ENCODE measurements at places on chromosomes 6 and 20.

DNA sequence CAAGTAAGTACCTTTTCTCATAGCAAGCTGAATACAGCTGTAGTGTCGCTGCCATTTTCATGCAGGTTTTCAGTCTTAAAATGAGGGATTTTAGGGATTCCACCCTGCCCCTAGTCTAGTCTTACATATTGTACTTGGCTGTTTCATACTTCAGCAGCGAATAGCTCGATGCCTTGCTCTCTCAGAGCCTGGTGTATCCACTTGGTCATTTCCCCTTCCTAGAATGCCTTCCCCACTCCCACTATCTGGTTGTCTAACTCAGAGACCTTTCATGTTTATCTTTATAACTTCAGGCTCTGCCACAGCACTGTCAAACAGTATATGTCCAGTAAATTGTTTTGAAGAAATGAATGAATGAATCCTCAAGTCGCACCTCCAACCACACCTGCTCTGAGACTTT lies 21.1 kb upstream of the IPCEF1 start:
- DNase-seq: no peak

GRCh38 chr20:40156600-40157317 lies 532.3 kb downstream of the MAFB start:
- no peak for DNase-seq

- no peak for DNase-seq
Measured at GRCh38 chr6:44250718-44251123, 3.8 kb downstream of the HSP90AB1 start.

DNA sequence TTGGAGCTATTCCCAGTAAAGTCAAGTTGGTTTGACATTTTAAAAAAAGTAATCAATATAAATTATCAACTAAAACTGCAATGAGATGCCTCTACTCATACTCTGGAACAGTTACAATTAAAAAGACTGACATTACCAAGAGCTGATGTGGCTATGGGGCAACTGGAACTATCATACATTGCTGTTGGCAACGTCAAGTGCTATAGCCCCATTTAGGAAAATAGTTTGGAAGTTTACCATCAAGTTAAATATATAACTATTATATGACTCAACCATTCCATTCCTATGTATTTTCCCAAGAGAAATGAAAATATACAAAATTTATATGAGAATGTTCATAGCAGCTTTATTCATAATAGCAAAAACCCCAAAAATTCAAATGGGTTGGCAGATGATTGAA lies 111.4 kb upstream of the HDGFL1 start:
- DNase-seq: no peak

- no peak for DNase-seq
Measured at GRCh38 chr6:4309540-4309939, 174.2 kb upstream of the ECI2 start.

- DNase-seq: peak; percentile 14
Measured at GRCh38 chr6:7617801-7618764, 28.1 kb downstream of the SNRNP48 start.

- DNase-seq: no peak
Measured at GRCh38 chr6:109484122-109484521, 1.1 kb upstream of the ZBTB24 start.

- DNase-seq: peak; percentile 52
Measured at GRCh38 chr6:75526502-75527127, 33.0 kb upstream of the FILIP1 start.

DNA sequence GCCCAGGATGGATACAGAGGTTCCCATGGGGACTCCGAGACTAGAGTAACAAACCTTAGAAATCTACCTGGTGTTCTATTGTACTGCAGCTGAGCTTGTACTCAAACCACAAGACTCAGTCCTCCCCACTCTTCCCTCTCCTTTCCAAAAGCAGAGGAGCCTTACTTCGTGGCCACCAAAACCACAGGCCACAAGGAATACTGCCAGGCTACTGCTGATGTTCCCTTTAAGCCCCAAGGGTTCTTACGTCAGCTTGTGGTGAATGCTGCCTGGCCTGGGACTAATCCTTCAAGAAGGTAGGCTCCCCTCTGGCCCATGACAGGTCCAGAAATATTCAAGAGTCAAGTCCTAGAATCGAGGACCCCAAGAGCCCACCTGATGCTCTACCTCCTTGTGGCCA lies 10.5 kb upstream of the DEFB128 start:
- no peak for DNase-seq

DNA sequence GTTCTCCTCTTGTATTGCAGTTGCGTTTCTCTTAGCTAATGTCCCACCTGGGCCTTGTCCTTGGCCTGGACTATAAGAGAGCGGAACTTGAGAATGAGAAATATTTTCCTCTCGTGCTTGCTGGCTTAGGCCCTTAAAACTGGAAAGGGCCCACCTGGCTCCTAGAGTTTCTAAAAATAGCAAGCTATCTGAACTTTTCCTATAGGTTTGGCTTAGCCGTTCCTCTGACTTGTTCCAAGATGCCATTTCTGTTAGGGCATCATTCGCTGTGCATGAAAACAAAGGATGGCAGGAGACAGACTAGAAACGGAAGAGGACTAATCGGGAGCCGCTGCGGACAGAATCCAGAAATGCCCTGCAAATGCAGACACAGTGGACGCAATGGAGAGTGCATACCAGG lies 4.5 kb downstream of the RIPOR3 start:
- DNase-seq: no peak

GRCh38 chr6:113654396-113654795 lies 202.7 kb upstream of the MARCKS start:
- peak; percentile 87 for DNase-seq

DNA sequence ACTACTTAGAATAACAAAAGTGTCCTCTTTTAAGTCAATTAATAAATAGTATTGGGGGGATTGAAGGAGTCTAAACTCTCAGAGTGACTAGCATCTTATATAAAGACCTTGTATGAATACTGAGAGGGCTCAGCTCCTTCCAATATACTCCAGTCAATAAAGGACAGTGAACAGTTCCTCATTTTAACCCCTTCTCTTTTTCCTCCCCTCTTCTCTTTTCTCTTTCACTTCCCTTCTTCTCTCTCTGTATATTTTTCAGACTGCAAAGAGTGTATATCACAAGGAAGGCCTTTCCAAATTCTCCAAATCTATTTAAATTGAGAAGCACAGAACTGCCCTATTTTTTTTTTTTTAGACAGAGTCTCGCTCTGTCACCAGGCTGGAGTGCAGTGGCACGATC lies 99.5 kb downstream of the CD164 start:
- no peak for DNase-seq

DNA sequence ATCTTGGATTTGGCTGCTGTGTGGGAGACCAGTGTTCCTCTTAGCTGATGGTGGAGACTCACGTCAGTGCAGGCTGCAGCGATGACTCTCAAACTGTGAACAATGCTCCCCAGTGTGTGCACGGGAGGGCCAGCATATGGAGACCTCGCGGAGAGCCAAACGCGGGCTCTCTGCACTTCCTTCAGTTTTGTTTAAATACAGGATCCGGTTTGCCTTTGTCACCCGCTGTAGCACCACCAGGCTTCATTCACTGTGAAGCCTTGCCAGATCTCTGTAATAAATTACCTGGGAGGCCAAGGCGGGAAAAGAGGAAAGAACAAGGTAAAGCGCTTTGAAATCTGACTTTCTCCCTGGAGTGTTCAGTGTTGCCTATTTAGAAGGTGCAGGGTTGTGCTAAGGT lies 30.7 kb upstream of the TMEM14A start:
- no peak for DNase-seq

- DNase-seq: no peak
Measured at GRCh38 chr6:151679081-151679480, 128.4 kb upstream of the ESR1 start.

- no peak for DNase-seq
Measured at GRCh38 chr6:134701301-134701700, 248.6 kb downstream of the ALDH8A1 start.

DNA sequence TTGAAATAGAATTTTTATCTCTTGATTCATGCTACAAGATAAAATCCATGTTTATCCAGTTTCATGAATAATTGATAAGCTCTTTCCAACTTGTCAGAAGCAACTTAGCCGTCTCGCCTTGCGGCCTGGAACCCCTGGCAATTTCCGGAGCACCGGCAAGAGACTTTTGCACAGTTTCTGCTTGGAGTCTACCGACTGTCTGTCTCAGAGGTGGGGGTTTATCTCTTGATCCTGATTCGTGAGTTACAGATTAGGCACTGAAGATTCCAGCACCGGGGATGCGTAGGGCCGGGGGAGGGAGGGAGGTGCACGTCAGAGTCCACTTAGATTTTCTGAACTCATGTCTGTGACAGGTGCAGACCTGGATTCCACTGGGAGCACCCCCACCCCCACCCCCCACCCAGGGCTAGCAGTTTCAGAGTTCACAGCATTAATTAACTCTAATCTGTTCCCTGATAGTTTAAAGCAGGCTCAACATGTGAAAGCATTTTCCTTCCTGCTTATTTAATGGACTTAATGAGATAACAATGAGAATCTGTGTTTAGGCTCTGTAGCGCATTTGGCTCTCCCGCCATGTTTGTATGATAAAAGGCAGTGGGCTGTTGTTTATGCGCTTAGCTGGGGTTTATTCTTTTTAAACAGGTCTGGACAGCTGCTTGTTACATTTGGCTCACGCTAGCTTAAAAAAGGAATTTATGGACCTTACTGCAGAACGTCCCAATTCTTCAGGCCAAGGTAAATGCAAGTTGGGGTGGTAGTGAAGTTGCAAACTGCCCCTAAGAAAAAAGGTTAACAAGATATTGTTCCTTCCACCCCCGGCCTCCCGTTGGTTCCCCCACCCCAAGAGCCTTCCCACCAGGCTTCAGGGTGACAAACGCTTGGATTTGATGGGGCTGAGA lies 8.1 kb upstream of the APCDD1L start:
- no peak for DNase-seq

GRCh38 chr6:69933239-69933638 lies 66.9 kb downstream of the COL19A1 start:
- DNase-seq: no peak

DNA sequence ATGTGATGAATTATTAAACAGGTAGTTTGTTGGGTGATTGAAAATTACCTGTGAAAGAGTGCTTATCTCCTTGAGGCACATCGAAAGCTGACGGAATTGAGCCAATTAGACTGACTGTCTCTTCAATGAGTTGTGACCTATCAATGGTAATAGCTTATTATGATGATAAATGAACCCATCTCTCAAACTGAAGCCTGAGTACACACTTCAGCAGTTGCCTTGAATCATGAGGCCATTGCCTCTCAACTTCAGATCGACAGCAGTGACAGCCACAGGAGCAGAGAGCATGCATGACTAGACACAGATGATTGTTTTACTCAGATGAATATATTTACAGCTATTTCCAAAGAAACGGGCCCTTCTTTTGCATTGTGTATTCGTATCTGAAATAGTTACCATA lies 323.9 kb downstream of the LAMA2 start:
- DNase-seq: no peak

DNA sequence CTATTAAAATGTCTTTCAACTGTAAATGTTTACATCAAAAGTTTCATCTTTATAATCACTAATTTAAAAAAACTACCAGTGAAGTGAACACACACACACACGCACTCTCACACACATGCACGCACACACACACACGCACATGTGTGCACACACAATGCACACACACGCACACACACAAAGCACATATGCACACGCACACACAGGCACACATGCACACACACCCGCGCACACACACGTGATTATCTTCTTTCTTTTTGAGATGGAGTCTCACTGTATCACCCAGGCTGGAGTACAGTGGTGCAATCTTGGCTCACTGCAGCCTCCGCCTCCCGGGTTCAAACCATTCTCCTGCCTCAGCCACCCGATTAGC lies 80.0 kb upstream of the FRMD1 start:
- DNase-seq: no peak

DNA sequence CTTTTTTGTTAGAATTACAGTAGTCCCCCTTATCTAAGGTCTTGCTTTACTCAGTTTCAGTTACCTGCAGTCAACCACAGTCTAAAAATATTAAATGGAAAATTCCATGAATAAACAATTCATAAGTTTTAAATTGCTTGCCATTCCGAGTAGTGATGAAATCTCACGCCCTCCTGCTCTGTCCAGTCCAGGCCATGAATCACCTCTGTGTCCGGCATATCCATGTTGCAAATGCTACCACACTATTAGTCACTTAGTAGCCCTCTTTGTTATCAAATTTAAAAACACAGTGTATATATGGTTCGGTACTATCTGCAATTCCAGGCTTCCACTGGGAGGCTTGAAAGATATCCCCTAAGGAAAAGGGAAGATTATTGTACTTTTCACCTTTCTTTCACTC lies 164.6 kb upstream of the FAM83B start:
- no peak for DNase-seq

DNA sequence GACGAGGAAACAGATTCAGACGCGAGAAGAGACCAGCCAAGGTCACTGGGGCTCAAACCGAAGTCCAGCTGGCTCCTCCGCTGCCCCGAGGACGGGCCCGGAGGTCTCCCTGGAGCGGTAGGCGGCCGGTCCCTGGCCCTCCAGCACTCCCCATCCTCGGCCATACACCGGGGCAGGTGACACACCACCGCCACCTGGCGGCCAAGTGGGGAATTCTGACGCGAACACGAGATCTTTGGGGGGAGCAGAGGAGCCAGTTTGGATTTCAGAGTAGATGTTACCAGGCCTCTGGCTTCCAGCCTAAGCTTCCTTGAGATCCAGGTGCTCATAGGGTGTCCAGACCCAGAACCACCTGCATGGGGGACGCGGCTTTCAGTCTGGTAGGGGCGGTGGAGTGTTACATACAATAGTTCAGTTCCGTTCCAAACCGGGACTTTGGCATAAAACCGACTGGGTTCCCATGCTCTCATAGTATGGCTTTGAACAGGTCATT lies 16.1 kb downstream of the BPIFB1 start:
- peak; percentile 90 for DNase-seq

DNA sequence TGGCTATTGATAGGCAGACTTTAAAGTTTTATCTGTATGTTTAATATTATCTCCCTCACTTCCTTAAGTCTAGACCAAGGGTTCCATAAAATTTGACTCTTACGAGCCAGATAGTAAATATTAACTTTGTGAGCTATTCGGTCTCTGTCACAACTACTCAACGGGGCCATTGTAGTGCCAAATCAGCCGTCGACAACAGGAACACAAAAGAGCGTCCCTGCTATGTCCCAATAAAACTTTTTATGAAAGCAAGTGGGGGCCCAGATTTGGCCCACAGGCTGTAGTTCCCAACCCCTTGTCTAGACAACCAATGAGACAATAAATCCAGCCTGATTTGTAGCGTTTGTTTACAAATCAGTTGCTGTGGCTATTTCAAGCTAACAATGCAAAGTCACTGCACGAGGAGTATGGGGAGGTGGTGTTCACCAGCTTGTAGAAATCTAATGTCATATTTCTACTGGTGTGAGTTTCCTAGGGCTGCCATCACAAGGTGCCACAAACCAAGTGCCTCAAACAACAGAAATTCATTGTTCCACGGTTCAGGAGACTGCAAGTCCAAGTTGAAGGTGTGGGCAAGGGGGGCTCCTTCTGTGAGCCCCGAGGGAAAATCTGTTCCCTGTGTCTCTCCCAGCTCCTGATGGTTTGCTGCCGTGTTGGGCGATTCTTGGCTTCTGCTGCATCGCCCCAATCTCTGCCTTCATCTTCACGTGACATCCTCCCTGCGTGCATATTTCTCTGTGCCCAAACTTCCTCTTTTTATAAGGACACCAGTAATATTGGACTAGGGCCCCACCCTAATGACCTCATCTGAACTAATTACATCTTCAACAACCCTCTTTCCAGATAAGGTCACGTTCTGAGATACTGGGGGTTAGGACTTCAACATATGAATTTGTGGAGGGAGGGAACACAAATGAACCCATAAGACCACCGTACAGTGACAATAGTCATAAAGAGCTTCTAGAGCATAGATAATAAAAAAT lies 356.0 kb upstream of the JARID2 start:
- DNase-seq: no peak

- DNase-seq: no peak
Measured at GRCh38 chr6:41371461-41371991, 36.1 kb downstream of the NCR2 start.

- DNase-seq: no peak
Measured at GRCh38 chr20:60054716-60055634, 96.8 kb downstream of the CDH26 start.
